ENCODE measurements at places on chromosomes 5 and 9.
A peak's percentile ranks its signal among the peaks of the same experiment; 100 is the strongest.

DNA sequence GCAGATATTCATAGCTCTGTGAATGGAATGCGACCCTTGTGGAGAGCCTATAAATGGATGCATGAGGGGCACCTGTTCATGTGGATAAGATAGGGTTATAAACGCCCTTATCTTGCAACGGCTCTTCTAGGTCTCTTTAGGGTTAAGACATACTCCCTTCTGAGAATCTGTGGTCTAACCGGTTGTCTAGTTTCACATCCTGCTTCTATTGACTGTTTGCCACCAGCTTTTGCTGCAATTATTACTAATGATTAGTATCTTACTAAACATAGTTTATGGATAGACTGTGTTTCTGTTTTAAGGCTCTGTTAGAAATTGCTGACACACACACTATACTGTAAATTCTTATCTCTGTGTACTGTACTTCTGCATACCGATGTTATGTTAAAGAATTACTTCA, 198.9 kb upstream of the CYLC2 start:
- no peak for DNase-seq

DNA sequence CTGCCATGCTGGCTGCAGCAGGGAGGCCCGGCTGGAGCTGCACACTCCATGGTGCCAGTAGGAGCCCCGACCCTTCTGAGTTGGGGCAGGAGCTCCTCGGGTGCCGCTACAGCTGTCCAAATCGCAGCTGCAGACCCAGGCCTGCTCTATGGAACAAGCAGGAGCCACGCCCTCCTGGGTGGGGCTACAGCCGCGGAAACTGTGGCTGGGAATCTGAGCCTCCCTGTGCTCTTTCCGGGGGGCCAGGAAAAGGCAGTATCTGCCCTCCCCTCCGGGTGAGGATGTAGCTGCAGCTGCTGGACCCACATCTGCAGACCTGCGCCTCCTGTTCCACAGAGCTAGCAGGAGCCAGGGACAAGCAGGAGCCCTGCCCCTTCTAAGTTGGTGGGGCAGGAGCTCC, 278.9 kb upstream of the ACTBL2 start:
- no peak for DNase-seq

GRCh38 chr5:134994560-134995156, 27.0 kb downstream of the CATSPER3 start:
- DNase-seq = no peak

DNA sequence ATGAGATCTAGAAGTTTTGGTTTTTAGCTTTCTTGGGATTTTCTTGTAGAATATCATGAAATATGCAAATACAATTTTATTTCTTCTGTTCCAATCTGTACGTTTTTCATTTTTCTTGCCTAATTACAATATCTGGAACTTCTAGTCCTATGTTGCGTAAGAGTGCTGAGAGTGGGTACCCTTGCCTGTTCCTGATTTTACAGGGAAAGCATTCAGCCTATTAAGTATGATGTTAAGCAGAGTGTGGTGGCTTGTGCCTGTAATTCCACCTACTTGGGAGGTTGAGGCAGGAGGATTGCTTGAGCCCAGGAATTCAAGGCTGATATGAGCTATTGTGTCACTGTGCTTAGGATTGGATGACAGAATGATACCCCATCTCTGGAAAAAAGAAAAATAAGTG, 210.2 kb upstream of the ITGA1 start:
- no peak for DNase-seq

GRCh38 chr5:181260720-181261319, at the start of gene TRIM52:
Gene TRIM52 (minus strand): TSS chr5:181261143. CDS start chr5:181260813, 330 bp downstream.
- peak; percentile 97 for DNase-seq

All from cardiac septum (tissue), 1 donor.